Cerebellum (tissue), 4 donors: ENCODE measurements at places on chromosomes 4 and X. TPM values are rescaled to one million over a fixed set of nuclear protein-coding genes. Genes with fewer than 3 reads are reported as not detected.

DNA sequence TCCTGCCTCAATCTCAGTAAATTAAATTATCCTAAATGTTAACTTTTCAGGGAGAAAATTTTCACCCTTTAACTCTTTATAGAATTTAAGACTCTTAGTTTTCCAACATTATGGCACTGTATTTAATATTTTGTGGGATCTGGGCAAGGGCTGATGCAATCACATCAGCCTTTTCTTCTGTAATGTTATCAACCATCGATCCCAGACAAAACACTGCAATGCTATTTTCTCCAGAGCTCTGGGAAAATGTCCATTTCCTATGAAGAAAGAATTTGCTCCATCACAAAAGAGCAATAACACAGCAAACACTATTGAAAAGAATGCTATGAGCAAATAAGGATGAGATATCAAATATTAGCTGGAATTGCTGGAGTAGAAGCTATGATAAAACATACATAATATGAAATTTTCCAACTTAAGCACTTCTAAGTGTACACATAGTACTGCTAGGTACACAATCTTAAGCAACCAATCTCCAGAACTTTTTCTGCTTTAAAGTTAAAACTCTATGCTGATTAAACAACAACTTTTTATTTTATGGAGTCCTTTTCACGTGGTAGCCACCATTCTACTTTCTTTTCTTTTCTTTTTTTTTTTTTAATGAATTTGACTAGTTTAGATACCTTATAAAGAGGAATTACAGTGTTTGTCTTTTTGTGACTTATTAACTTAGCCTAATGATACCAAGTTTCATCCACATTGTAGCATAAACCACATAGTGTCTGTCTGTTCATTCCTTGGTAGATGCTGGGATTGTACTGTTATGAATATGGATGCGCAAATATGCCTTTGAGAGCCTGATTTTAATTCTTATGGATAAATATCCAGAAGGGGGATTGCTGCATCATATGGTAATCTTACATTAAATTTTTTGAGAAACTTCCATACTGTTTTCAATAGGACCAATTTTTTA is 43.6 kb downstream of the UGT2A3 start:
- DNase-seq = no peak

DNA sequence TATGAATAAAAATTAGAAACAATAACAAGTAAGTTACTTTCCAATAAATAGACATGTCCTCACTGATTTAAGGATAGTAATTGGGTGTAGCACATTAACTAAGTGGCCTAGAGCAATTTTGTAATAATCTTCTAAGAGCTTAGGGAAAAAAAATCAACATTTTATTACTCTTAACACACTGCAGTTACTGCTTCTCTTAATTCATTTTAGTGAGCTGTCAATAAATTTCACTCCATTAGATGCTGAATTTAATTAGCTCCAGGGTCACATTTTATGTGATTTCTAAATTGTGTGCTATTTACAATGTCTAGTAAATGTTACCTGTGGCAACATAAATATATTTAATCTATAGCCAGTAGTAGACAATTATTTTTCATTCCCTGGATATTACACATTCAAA is 612.0 kb downstream of the C4orf33 start:
- DNase-seq = no peak

GRCh38 chr4:26648260-26648659 is 64.4 kb downstream of the TBC1D19 start:
- DNase-seq = no peak

DNA sequence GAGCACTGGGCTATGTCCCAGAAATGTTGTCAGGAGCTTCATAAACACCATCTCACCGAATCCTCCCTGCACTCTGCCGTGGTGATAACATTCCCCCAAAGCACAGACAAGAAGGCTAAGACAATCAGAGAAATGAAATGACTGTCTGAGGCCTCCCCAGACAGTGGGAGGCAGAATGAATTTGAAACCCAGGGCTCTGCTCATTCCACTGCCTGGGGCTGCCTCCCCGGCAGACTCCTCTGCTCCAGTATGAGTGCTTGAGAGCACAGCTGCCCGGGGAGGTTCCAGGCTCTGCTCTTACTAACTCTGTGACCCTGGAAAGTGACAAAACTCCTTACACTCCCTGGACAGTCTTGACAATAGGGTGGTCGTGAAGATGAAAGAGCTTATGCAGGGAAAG is 9.7 kb downstream of the FGFBP1 start:
- DNase-seq = no peak

DNA sequence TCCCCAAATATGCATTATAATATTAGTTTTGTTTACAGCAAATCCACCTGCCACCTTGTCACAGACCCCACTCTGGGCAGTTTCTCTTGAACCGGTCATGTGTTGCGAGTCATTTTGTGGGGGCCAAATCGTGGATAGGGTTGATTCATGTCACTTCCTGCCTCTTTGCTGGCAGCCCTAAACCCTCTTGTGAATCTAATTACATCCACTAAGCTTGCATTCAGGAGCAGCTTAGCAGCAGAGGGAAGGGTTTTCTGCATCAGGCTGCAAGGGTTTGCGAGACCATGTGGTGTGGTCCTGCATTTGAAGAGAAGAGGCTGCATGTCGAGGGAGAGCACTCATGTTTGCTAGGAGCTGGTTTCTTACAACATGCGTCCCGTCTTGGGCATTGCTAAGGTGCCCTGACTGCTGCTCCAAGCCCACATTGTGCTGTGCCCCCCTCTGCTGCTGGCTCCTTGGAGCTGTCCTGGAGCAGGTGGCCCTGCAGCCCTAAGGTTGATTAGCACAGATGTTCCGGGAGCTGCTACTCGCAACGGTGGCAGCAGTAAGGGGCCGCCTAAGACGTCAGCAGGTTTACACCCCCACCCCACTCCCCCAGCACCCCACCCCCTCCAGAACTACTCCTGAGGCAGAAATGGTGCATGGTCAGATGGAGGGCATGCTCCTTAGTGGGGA is 88.9 kb upstream of the CLDN34 start:
- no peak for DNase-seq

DNA sequence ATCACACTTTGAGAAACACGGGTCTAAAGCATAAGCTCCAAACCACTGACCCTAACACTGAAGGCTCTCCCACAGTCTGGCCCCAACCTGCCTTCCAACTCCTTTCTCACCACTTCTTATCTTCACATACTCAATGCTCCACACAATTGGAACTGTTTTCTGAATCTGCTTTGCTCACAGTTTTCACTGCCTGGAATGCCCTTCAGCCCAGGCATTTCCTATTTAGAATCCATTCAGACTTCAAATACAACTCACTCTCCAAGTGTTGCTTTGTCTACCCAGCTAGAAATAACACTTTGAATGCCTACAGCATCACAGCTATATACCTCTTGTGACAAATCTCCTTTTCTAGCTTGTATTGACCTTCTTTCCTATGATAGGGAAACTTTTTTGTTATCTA is 10.2 kb downstream of the OTUD4 start:
- DNase-seq = no peak

Gene C4orf17
- total RNA-seq = not detected
